ENCODE measurements at places on chromosomes 2 and 18.

DNA sequence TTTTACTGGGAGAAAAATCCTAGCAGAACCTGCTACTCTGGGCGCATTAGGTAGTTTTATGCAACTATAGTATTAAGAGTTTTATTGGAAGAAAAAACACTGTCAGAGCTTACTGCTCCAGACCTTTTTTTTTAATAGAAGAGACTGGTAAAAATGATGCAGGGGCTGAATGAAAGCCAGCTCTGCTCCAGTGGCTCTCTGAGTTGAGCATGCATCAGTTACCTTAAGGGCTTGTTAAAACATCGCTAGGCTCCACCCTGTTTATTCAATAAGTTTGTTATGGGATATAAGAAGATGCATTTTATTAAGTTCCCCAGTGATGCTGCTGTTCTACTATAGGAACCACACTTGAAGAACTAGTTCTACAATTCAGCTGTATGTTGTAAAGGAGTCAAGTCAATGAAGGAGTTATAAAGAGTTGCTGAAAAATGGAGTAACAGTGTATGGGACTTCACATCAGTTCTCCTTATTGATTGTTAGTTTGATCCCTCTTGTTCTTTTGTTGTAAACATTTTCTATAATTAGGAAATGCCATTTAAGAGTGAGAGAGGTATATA lies 13.2 kb downstream of the SNRPG start:
- DNase-seq = no peak

DNA sequence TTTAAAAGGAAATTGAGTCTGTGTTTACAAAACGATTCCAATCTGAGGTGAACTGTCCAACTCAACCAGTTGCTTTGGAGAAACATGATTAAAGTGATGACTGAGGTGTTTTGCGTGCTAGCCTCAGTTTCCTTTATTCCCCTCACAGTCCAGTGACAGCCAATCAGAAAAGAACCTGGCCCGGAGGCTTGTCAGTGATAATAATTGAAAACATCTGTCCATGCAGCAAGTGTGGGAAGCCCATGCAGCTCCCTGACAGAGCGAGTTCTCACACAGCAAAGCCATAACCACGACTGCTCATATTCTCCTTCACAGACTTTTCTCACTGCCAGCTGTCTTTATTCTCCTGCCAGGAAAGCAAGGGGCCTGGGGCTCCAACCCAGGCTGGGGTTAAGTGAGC lies 613.4 kb downstream of the ARHGAP15 start:
- DNase-seq = no peak

DNA sequence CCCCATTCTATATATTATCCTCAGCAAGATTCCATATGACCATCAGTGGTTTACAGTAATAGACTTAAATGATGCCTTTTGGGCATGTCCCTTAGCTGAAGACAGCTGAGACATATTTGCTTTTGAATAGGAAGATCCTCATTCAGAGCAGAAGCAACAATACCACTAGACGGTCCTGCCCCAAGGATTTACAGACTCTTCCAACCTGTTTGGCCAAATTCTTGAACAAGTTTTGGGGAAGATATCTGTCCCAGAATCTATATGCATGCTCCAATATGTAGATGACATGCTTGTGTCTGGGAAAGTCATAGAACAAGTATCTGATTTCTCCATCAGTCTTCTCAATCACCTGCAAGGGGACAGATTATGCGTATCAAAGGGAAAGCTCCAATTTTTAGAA lies 137.1 kb upstream of the RMP24 start:
- DNase-seq = no peak

GRCh38 chr2:61906186-61906470 lies 654 bp downstream of the COMMD1 start:
- DNase-seq = no peak

DNA sequence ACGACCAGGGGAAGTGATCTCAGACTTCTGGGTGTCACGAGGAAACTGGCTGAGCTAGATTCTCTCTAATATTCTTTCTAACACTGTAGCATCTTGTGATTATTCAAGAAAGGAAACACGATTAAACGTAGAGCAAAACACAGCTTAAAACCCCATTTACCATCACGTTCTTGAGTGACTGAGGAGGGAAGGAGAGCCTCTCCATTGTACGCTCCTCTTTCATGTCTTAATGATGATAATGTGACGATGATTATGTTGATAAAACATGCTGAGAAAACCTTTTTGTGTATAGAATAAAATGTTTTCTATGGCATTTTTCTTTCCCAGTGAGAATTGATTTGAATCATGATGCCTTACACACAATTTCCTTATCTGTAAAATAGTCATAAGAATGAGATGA lies 705.6 kb upstream of the ID2 start:
- DNase-seq = no peak

- DNase-seq = no peak
Measured at GRCh38 chr2:26756337-26756736, 7.7 kb upstream of the SLC35F6 start.

DNA sequence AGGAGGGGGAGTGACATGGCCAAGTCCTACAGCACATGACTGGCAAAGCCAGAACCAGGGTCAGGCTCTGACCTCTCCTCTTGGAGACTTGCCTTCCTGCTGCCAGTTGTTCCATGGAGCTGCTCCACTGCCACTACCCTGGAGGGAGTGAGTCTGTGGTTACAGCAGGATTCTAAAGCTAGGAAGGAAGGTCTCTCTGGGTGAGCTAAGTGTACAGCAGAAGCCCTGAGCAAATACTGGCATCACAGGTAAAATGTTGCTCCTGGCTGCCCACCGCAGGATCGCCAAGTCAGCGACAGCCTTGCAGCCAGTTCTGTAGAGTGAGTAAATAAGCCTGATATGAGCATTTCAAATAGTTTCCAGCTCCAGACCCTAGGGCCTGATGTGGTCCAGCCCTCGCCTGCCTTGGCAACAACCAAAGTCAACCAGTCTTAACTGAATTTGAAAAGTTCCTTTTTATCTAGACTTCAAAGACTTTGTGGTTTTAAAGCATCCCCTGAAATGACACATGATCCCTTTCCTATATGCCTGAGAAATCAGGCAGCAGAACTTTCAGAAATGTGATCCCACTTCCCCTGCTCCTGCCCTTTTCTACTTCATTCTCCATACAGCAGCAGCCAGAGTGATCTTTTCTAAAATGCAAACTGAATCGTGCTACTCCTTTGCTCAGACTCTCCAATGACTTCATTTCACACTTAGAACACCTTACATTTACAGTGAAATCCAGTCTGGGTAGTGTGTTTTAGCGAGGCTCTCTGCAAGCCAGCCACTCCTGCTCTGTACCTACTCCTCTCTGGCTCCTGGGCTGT lies 114.3 kb downstream of the MGAT5 start:
- DNase-seq = no peak

DNA sequence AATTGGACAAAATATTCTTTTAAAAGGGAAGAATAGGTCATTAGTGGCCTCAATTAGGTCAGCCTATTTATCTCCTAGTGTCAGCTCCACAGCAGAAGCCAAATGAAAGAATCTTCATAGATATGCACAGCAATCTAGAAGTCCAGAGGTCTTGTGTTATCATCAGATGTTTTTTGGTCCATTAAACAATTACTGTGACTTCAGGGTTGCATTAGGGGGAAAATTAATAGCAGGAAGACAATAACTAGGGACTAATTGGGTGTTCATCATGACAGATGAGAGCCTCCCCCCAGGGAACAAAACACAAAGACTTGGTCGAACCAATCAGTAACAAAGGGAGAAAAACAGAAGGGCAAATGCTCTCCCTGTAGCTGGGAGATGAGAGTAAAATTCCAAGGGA lies 264.7 kb downstream of the PTH2R start:
- no peak for DNase-seq

DNA sequence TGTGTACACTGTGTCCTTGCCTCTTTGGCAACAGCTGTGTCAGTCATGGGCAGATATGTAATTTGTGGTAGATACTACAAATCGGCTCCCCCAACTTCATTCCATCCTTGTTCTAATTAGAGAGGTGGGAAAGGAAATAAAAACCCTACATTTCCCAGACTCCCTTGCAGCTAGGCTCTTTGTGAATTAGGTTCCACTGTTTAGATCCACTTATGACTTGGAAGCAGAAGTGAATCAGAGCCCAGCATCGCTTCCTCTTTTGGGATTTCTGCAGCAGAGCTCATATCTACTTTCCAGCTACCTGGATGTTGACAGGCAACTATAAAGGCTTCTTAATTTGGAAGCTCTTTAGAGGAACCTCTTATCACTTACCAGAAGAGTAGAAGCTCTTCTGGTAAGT lies 34.1 kb upstream of the NARS1 start:
- no peak for DNase-seq

DNA sequence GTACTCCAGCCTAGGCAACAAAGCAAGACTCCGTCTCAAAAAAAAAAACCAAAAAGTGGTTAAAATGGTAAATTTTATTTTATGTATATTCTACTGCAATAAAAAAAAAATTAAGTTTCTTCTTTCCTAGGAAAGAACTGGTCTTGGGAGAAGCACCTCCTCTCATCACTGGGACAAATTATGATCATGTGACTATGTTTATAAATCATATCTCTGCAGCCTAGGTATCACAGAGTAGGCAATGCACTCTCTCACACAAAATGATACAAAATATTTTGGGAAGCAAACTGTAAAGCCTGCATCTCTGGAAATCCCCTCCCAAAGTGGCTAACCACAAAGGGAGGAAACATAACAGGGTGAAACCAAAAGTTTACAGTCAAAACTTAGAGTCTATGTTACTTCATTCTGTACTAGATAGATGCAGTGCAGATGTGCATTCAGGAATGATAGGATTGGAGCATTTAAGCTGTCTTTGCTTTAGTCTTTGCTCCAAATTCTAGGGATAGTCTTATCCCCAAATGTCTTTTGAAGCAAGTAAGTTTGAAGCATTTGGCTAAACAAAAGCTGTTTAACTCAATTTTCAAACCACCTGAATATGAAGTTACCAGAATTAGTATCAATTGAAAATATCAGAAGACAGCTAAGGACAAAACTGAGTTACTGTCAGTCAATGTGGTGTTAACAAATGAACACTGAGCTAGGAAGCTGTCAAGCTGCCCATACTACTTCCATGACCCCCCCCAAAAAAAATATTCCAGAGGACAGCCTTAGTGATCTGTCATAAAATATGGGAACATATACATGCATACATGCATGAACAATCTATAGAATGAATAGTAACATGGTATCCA lies 21.1 kb upstream of the MALT1 start:
- no peak for DNase-seq

GRCh38 chr2:221513232-221513631 lies 58.9 kb downstream of the EPHA4 start:
- no peak for DNase-seq

GRCh38 chr2:115201386-115201785 lies 758.9 kb downstream of the DPP10 start:
- DNase-seq = no peak

- no peak for DNase-seq
Measured at GRCh38 chr2:219430633-219431615, 3.7 kb upstream of the SPEG start.

DNA sequence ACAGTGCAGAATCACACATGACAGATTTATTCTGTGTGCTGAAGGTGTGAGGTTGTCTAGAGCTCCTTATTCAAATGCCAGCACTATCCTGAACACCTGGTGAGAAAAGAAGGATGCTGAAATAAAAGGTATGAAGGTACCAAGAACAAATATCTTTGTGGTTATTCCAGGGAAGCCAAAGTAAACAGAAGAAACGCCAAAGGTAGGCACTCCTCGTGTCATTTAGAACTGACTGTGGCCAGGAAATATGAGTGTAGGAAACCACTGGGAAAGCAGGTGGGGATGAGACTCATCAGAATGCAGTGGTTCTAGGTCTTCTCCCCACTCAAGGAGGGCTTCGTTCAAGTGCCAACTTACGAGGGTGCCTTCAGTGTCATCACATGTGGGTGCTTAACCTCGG lies 80.8 kb downstream of the KIF5C start:
- no peak for DNase-seq

All from stimulated activated CD8-positive, alpha-beta memory T cell treated with anti-CD3 and anti-CD28 coated beads, Interleukin-4, amount 100 ng/mL, for 1 hour (primary cell).